ENCODE measurements at places on chromosomes 7 and 10. TPM values are rescaled to one million over a fixed set of nuclear protein-coding genes. Genes with fewer than 3 reads are reported as not detected.

Gene AGMO
- 1.2 TPM for total RNA-seq

Gene ZNF853
- 1.1 TPM for total RNA-seq

Gene KIAA1549
- total RNA-seq, result 1.4 TPM

Gene GPR15LG
- total RNA-seq, result not detected

Gene ZNF775
- total RNA-seq, result 3.2 TPM

Gene HTRA1
- total RNA-seq, result 789 TPM

Gene SGPL1
- 12.4 TPM for total RNA-seq

Gene SLIT1
- not detected for total RNA-seq

Gene TRPV5
- not detected for total RNA-seq

Gene PPP1R9A
- total RNA-seq, result under 0.01 TPM

Gene PRR15
- 4.2 TPM for total RNA-seq

Gene CLDN4
- not detected for total RNA-seq

Gene PBLD
- 4.4 TPM for total RNA-seq

Gene RGS10
- total RNA-seq, result 67.6 TPM

Gene AMZ1
- total RNA-seq, result 0.06 TPM

All from cardiac ventricle fibroblast (primary cell).